ENCODE measurements at places on chromosomes 3 and 15.

- DNase-seq = peak; percentile 59
Observed at GRCh38 chr3:113339616-113340244, 101.6 kb downstream of the CFAP44 start.

DNA sequence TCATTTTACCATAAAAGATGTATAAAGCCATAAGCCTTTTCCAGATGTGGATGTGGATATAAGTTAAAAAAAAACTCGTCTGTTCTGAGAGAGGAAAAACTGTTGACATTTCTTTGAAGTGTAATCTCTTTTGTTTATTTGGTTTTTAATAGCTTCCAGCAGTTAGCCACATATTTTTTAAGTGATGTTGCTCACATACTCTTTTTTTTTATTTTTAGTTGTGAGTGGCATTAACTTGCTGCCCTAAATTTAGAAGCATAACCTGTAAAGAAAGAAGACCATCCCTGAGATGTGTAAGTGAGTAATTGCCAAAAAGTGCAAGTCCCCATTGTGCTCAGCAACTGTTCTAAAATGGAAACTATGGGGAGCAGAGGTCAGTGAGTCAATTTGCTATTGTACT is 415.9 kb upstream of the MDFIC2 start:
- no peak for DNase-seq

DNA sequence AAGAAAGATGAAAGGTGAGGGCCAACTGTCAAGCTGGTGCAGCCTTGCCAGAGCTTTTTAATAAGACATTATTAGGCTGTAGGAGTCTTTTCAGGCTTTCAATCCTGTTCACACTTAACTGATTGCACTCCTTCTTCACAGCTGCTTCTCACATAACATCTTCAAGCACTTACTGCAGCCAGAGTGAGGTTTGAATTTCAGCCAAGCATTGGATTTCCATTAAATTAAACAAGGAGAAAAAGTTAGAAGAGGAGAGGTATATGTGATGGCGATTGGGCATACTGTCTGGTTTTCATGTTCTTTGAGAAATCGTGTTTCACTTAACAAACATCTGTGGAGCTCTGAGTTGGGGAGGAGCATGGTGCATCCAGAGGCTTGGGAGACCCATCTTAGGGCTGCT is 392.8 kb upstream of the LRRC3B start:
- no peak for DNase-seq

DNA sequence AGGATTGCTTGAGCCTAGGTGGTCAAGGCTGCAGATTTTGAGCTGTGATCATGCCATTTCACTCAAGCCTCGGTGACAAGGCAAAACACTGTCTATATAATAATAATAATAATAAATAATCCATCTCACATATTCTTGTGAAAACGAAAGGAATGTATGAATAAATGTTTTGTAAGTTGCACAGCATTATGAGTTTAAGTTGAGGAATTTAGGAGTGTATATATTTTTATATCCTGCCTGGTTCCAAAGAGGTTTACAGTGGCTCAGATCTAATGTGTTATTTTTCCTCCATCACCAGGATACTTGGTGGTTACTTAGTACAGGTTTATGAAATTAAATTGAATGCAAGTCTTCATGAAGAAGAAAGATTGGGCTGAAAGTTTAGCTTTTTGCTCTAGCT is 77.2 kb downstream of the ATG7 start:
- no peak for DNase-seq

GRCh38 chr3:42664438-42664803 is 10.9 kb downstream of the ZBTB47 start:
- no peak for DNase-seq

- DNase-seq = no peak
Observed at GRCh38 chr3:135172191-135172869, 377.3 kb downstream of the EPHB1 start.

- DNase-seq = no peak
Observed at GRCh38 chr15:55260562-55261131, 29.0 kb downstream of the RAB27A start.

DNA sequence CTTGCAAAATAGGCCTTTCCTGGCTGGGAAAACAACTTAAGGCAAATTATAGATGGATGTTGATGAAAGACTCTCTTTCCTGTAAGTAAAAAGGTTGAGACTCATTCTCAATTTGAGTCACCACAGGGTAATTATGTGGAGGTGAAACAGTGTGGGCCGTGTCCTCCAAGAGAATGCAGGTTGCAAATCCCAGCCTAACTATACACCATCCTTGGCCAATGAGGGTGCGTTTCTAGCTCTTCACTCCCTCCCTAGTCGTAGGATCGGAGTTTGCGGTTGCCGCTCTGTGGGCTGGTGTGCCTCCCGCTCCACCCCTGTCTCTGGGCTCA is 259.9 kb downstream of the PLCL2 start:
- DNase-seq = no peak

DNA sequence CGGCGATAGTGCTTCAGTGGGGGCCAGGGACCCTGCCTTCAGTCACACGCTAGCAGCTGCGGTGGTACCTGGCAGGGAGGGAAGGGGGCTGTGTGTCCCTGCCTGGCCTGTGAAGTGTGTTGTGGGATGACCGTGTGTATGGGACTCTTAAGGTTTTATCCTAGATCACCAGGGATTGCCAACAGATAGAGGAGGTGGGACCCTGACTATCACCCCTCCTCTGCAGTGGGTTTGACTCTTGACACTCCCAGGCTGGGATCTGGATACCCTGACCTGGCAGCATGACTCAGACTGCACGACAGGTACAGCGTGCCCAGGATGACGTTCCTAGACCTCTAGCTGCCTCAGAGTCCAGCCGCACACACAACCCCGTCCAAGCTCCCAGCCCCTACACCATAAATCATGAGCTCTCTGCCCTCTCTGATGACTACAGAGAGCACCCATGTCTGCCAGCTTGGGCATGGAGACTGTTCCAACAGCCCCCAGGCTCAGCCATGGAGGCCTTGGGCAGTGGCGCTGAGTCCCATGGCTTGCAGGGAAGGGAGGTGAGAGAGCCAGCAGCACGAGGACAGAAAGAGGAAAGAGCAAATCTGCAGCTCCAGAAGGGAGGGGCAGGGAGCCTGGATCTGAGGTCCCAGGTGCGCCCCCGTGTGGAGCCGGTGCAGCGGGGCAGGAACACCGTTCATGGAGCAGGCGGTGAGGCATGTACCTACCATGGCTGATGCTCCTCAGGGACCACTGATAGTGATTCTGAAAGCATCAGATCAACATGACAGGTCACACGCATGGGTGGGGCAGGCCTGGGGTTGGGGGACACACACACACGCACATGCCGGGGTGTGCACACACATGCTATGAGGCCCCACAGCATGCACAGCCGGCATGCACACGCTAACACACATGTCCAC is 71.0 kb downstream of the ADAMTS7 start:
- DNase-seq = peak; percentile 95

- DNase-seq = no peak
Observed at GRCh38 chr15:68335251-68335650, 57.7 kb downstream of the FEM1B start.

DNA sequence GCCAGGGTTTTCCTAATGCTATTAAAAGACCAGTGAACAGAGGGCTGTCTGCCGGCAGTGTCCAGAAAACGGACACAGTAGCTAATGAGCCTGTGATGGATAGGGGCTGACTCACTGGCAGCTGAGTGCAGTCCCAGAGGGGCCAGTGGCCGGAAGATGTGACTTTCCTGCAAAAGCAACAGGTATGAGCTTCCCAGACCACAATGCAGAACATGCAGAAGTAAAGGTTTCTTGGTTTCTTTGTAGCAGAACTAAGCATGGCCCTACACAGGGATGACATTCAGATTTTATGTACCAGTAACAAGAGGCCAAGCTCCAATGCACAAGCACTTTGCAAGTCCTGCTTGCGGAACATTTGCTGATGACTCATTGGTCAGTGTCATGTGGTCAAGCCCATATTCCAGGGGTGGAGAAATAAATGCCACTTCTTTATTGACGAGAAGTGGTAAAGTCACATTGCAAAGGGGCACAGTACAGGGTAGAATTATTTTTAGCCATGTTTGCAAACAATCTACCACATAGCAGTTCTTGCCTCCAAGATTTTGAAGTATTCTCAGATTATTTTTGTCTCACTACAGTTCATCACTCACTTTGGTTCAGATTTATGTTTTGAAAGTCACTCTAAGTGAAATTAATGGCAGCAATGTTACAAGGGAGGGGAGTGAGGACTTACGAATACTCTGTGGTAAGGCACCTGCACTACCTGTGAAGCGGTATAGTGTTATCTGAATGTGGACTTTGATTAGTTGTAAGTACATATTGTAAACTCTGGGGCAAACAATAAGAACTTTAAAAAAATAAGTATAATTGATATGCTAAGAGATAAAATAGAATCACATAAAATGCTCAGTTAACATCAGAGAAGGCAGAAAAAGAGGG is 263.3 kb downstream of the ABHD5 start:
- DNase-seq = no peak

DNA sequence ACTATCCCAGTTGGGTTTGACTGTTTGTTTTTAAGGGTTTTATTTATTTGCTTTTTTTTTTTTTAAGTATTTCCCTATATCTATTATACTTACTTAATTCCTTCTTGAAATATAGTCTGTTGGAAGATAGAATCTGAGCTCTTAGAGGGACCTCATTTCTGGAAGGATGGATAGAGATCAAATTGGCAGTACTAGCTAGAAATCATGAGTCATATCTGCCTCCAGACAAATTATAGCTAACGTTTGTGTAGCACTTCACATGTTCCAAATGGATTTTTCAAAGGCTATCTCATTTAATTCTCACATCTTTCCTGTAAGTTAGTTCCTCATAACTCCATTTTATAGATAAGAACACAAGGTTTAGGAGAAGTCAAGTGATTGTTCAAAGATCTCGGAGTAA is 384.7 kb downstream of the ZIC1 start:
- no peak for DNase-seq

DNA sequence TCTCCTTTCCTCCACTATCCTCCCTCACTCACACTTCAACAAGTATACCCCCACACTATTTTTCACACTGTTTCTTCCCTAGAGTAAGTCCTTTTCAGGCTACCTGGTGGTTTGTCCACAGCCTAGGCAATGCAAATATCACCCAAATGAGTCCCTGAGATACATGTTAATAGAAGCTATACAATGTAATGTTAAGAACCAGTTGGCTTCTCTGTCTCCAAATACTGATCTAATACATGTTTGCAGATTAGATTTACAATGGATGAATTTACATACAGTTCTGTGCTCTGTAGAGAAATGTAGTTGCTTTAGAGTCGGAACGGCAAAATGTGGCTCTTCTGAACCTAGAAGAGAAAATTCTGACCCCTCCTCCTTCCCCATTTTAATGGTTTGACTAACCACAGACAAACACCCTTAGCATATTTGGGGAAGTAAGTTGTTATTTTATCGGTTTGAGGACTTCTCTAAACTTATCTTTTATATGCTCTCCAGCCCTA is 63.6 kb upstream of the MBNL1 start:
- DNase-seq = no peak

- DNase-seq = no peak
Observed at GRCh38 chr15:70439304-70439877, 324.0 kb downstream of the UACA start.

- DNase-seq = peak; percentile 53
Observed at GRCh38 chr3:196142202-196142956, 60.5 kb upstream of the TFRC start.

- DNase-seq = no peak
Observed at GRCh38 chr3:151268267-151269235, 9.8 kb downstream of the P2RY14 start.

- no peak for DNase-seq
Observed at GRCh38 chr3:141021261-141021660, 29.9 kb upstream of the SPSB4 start.

DNA sequence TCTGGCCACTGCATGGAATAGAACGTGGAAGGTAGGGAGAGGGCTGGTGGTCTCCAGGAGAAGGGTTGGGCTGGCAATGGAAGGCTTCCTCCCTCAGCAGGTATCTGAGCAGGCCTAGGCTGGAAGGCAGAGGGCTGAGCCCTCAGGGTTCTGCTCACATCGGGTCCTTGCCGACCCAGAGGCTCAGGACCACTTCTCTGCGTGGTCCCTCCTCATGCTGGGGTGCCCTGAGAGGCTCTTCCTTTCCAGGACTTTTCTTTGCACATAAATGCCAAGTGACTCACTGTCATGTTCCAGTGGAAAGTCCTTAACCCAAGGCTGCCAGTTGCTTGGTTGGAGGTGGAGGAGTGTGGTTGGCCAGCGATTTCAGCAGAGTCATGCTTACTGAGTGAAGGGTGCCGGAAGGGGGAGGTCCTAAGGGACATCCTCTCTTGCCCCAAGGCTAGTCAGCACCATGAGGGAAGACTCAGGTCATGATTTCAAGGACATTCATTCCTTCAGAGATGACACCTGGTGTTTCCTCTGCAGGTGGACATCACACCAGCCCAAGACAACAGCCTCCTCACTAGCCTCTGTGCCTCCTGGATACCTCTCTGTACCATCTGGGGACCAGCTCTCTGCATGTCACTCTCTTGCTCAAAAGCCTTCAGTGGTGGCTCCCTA is 8.2 kb downstream of the SLC6A6 start:
- no peak for DNase-seq

- DNase-seq = peak; percentile 26
Observed at GRCh38 chr15:101246824-101247745, 4.8 kb downstream of the CHSY1 start.

- DNase-seq = peak; percentile 56
Observed at GRCh38 chr15:75508840-75509532, 57.5 kb upstream of the SIN3A start.

GRCh38 chr3:29334706-29335105 is 53.8 kb downstream of the RBMS3 start:
- DNase-seq = no peak

GRCh38 chr3:25901796-25902195 is 111.9 kb downstream of the OXSM start:
- DNase-seq = no peak

- DNase-seq = peak; percentile 67
Observed at GRCh38 chr3:20930034-20930433, 744.0 kb upstream of the SGO1 start.

GRCh38 chr15:63487076-63487757 is 17.2 kb upstream of the USP3 start:
- DNase-seq = peak; percentile 97

- DNase-seq = peak; percentile 88
Observed at GRCh38 chr3:46717447-46718231, at the start of gene PRSS50. TSS of gene PRSS50 (minus strand) at chr3:46717869. CDS start at chr3:46717824, 45 bp downstream.

DNA sequence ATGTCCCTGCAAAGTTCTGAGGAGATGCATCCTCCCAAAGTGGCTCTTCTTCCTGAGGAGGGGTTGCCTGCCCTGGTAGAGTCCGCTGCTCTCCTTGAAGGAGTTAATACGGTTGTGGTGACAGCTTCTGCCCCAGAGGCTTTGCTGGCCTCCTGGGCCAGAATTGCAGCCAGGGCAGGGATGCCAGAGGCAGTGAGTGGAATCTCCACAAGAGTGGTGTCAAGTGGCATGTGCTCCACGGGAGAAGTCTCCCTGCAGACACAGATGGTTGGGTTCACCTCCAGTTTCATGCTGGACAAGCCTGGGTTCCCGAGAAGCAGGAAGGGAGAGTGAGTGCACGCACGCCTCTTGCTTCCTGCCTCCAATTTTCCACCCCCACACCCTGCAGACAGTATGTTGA is 105.5 kb downstream of the SLC25A26 start:
- no peak for DNase-seq
